Stimulated activated CD8-positive, alpha-beta memory T cell treated with anti-CD3 and anti-CD28 coated beads, Interleukin-2, amount 100 ng/mL, for 1 hour (primary cell): ENCODE measurements at places on chromosomes 1 and 21.

GRCh38 chr1:27427816-27428315 lies 35.4 kb downstream of the GPR3 start:
- no peak for DNase-seq

GRCh38 chr21:26769613-26770188 lies 75.5 kb downstream of the ADAMTS1 start:
- no peak for DNase-seq

- no peak for DNase-seq
Measured at GRCh38 chr1:31567956-31568570, 8.3 kb upstream of the TINAGL1 start.

GRCh38 chr21:33428669-33429068 lies 25.5 kb downstream of the IFNGR2 start:
- DNase-seq, result no peak

GRCh38 chr1:204435381-204435831 lies 23.8 kb upstream of the PPP1R15B start:
- DNase-seq, result no peak

DNA sequence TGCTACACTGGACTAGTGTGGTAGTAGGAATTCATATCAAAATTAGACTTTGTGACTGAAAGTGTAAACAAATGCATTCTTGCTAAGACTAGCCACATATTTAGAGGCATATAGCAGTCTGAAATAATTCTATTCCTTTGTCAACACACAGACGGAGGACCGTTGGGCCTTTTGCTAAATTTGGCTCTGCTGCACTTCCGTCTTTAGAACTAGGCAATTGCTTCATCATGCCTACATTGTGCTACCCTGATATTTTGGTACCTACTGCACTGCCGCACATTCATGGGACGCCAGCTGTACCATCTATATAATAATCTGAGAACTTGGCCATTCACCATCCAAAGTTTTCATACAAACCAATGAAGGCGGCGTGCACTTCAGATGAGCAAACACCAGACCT lies 346.8 kb downstream of the KIF26B start:
- no peak for DNase-seq

- DNase-seq, result no peak
Measured at GRCh38 chr1:25216123-25216522, 16.2 kb downstream of the SYF2 start.

DNA sequence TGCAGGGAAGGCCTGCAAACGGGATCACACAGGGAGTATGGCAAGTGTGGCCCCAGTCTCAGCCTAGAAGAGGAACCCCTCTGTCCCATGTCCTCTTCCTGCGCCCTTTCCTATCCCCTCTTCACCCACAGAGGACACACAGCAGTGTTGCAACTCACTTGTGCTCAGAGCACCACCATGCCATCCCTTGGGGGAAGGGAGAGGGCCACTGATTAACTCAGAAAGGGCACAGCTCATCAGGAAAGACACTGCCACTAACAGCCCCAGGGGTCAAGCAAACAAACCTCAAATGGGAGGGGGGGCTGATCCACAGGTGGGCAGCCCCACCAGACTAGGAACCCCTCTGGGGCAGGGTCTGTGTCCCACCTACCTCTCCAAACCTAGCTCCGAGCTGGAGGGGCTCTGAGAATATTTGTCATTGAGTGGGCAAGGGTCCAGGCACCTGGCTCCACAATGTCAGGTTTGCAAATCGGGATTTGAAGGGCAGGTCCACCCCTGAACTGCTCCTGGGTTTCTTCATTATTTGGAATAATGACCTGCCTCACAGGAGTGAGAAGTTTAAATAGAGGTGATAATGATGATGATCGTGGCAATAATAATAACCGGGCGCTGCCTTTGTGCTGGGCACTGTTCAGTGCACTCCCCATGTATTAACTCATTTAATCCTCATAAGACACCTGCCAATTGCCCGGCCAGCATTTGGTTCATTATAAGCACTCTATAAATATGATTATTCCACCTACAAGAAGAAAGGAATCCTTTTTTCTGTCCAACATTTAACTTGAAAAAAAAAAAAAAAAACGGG lies 1.0 kb downstream of the ALDH4A1 start:
- DNase-seq, result no peak

DNA sequence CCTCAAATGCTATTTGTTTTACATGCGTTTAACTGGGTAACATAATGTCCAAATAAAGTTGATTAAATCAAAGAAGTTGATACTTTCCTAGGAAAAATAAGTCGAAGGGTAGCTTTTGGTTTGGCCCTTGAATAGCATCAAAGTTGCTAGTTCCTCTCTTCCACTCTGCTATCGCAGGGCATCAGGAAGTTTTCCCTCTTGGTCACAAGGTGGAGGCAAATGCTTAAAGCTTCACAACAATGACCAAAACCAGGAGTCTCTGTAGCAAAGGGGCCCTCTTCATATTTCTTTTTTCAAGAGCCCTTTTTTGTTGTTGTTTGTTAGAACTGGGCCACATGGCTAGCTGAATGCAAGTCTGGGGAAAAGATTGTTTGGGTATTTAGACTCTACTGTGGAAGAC lies 668.4 kb downstream of the KCNT2 start:
- DNase-seq, result no peak

GRCh38 chr1:223248770-223249140 lies 105.7 kb upstream of the TLR5 start:
- no peak for DNase-seq
